ENCODE measurements at places on chromosomes 6 and 20.

DNA sequence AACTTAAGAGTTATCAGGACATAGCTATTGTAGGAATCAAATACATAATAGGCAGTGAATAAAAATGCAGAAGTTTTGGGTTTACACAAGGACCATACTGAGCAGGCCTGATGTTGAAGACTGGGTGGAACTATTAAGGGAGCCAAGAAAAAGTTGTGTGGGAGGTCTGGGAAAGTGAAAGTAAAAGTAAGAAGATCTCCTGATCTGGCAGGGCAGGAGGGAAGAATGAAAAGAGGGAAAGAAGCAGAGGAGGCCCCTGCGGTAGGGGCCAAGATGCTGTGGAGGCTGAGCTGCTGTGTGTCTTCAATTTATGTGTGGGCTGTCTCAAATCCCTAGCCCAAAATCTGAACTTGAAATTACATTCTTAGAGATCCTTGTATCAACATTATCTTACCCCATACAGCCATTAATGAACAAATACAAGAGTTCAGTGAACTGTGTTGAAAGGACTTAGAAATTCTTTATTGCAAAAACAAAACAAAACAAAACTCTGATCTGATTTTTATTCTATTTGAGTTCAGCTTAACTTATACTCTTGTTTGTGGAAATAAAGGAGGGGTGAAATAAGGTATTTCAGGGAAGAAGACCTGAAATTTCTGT, 1183.8 kb downstream of the HACE1 start:
- DNase-seq = no peak

DNA sequence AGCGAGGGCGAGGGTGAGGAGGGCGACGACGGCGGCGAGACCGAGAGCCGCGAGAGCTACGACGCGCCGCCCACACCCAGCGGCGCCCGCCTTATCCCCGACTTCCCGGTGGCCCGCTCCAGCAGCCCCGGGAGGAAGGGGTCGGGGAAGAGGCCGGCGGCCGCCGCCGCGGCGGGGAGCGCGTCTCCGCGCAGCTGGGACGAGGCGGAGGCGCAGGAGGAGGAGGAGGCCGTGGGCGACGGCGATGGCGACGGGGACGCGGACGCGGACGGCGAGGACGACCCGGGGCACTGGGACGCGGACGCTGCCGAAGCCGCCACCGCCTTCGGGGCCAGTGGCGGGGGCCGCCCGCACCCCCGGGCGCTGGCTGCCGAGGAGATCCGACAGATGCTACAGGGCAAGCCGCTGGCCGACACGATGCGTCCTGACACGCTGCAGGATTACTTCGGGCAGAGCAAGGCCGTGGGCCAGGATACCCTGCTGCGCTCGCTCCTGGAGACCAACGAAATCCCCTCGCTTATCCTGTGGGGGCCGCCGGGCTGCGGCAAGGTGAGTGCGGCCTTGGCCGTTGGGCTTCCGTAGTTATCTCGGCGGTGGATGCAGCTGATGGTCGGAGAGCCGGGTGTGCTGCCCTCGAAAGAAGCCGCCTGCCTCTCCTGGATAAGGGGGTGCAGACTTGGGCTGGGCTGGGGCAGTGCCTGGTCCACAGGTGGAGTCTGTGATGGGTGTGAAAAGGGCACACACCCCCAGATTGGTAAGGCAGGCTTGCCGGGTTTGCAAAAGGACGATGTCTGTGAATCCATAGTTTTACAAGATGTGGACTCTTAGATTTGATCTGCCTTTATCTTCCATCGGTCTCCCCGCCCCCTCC, 938 bp downstream of the WRNIP1 start:
- no peak for DNase-seq

DNA sequence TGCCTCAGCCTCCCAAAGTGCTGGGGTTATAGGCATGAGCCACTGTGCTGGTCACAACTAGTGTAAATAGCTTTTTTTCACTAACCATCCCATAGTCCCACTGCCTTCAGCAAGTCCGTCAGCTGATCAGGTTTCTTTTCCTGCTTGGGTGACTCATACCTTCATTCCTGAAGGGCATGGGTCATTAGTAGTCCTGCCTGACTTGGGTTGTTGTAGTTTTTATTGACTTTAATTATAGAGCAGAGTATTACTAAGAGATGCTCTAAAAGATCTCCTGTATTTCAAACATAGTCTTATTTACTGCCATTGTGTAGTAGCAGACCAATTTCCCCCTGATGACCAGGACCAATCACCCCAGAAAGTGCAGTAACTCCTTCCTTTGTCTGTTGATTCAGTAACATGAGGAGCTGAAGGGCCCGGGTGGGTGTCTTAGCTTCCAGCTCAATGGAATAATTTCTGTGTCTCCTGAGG, 25.8 kb downstream of the HLA-C start:
- peak; percentile 39 for DNase-seq

- no peak for DNase-seq
Measured at GRCh38 chr20:19944772-19945459, 72.2 kb upstream of the NAA20 start.

- no peak for DNase-seq
Measured at GRCh38 chr6:104509355-104509754, 350.4 kb downstream of the HACE1 start.

GRCh38 chr6:105821027-105821426, 265.1 kb upstream of the PRDM1 start:
- DNase-seq = no peak

- no peak for DNase-seq
Measured at GRCh38 chr6:130057495-130057894, 39.1 kb downstream of the L3MBTL3 start.

DNA sequence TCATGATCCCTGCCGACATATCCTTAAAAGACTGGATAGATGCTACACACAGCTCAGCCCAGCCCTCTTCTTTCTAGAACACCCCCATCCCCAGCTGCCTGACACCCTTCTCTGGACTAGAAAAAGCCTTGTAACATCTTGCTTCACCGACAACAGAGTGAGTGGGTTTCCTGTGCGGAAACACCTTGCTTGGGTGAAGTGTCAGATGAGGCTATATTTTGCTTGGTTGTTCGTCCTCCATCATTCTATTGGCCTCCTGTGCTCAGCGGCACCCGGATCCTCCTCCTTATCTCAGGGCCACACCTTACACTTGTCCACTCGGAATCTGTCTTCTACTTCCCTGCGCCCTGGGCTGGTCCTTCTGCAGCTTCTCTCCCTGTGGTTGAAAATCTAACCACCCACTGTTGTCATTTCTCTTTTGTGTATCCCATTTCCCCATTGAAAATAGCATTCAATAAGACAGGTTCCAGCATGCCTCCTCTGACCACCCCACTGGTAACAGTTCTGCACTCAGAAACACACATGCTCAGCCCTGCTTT, 101.3 kb upstream of the MLN start:
- no peak for DNase-seq

DNA sequence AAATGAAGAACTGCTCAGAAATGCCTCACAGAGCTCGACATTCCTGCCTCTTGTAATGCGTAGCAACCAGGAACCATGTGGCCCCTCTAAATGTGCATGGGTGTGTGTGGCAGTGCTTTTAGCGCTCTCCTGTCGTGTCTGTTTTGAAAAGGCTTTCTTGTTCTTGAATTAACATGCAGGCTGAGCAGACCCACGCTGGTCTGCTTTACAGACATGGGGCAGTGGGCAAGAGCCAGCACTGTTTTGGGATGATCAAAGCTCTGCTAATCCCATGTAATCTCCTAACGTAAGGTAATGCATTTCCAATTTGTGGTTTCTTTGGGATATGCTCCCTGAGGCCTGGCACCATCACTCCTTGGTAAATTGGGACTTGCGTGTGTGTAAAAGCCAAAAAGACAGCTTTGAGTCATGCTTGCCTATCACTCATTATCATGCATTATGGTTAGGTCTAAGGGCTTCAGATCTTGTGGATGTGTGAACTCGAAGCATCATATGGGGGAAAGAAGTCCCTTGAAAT, 11.8 kb downstream of the RIPOR2 start:
- no peak for DNase-seq
